ENCODE measurements at places on chromosomes 3 and 15. TPM values are rescaled to one million over a fixed set of nuclear protein-coding genes. Genes with fewer than 3 reads are reported as not detected.

DNA sequence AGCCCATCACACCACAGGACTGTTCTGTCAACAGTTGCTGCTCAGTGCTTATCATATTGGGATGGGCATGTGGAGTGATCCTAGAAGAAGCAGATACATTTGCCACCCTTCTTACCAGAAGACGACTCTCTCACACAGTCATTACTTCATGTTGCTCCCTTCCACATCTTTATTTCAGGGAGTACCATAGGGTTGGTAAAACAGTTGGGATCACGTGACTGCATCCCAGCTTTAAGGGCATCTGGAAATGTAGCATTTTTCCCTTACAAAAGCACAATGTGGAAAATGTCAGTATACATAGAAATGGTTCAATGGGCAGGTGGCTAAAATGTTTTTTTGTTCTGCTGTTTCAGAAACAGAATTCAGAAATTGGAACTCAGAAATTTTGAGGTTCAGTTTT lies 791.0 kb downstream of the OTOL1 start:
- no peak for DNase-seq

- no peak for DNase-seq
Measured at GRCh38 chr3:177190756-177191681, 6.3 kb downstream of the TBL1XR1 start.

DNA sequence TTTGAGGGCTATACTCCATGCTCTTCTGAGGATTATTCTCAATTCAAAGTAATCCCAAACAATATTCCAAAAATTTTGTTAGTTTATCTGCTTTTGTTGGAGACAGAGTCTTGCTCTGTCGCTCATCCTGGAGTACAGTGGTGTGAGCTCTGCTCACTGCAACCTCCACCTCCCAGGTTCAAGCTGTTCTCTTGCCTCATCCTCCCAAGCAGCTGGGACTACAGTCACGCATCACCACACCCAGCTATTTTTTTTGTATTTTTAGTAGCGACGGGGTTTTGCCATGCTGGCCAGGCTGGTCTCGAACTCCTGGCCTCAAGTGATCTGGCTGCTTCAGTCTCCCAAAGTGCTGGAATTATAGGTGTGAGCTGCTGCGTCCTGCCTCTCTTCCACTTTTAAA lies 39.1 kb downstream of the MEF2A start:
- DNase-seq: no peak

DNA sequence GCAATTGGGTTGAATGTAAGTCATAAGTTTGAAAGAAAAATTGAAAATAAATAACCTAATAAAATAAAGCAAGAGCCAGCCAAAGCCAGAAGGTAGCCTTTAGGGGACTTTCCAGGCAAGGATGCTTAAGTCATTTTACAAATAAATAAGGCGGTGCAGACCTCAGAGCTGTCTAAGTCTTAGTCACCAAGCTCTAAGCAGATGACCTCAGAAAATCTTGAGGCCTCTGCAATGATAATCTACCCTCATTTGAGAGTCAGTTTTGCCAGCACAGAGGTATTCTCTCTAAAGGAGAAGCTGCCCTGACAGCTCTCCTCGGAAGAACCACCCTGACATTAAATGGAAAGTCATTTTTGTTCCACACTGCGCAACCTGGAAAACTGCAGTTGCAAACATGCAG lies 113.9 kb downstream of the OXNAD1 start:
- no peak for DNase-seq

GRCh38 chr3:14837878-14838258 lies 19.1 kb downstream of the FGD5 start:
- no peak for DNase-seq

GRCh38 chr15:101531170-101531569 lies 41.7 kb upstream of the PCSK6 start:
- no peak for DNase-seq

DNA sequence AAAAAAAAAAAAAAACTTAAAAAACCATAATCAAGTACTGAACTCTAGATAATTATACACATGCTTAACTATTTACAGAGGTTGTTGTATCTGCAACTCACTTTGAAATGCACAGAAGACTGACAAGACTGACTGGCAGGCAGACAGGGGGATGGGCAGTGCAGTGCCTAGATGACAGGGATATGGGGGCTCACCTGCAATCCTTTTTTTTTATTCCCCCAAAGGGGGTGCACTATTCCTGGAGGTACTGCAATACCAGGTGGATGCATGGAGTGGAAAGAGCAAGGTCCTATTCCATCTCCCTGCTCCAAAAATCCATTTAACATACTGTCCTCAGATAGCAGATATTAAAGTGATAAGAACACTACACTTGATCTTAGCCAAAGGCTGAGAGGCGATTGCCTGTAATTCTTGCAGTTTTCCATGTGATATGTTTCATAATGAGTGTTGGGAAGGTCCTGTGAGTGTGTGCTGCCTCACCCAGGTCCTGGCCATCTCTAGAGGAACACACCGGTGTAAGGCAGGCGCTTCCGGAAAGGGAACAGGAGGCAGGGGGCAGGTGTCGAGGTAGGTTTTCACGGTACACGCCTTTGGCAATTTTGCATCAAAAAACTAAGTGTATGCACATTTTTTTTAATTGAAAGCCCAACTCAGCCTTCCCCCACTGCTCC lies 22.7 kb downstream of the SEC61A1 start:
- DNase-seq: no peak

- no peak for DNase-seq
Measured at GRCh38 chr3:108202080-108202479, 20.1 kb downstream of the IFT57 start.

- DNase-seq: no peak
Measured at GRCh38 chr3:145719114-145719513, 441.9 kb downstream of the PLOD2 start.

DNA sequence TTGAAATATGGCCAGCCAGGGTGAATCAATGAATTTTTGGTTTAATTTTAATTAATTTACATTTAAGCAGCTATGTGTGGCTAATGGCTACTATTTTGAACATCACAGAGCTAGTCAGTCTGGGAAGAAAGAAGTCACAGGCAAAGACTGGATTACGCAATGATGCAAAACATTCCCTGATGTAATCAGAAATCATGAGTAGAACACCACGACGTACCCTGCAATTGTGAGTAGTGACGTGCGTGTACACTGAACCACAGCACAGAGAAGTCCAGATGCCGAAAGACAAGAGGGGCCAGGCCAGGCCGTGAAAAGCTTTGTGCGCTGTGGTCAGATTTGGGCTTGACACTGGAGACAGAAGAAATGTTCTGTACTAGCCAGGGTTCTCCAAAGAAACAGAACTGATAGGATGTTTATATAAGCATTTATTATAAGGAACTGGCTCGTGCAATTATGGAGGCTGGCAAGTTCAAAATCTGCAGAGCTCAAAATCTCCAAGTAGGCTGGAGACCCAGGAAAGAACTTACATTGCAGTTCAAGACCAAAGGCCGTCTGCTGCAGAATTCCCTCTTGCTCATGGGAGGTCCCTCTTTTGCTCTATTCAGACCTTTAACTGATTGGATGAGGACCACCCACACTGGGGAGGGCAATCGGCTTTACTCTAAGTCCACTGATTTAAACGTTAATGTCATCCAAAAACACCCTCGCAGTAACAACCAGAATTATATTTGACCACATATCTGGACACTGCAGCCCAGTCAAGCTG lies 44.6 kb downstream of the SH3BP5 start:
- DNase-seq: peak; percentile 57

DNA sequence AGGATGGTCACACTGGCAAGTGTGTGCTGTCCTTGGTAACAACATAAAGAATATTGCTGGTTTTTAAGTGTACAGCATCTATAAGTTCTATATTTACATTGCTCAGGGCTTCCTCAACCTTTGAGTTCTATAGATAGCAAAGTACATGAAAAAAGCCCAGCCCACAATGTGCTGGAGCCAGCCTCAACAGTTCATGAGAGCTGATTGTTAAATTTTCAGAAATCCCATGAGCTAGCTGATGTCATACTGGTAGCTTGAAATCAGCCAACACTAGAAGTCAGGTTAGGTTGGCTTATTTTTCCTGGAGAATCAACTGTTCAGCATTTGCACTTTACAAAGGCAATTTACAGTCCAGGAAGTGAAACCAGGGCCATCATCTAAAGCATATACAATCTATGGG lies 102.8 kb downstream of the STRIT1 start:
- no peak for DNase-seq

THRB gene
- total RNA-seq: 25.1 TPM

XCR1 gene
- 0.14 TPM for total RNA-seq

FBXW12 gene
- total RNA-seq: not detected

BCHE gene
- 11.3 TPM for total RNA-seq

All from transverse colon (tissue), 4 donors.